ENCODE measurements at places on chromosomes 4 and X.
A peak's percentile ranks its signal among the peaks of the same experiment; 100 is the strongest.

GRCh38 chr4:98260579-98261404 lies at the start of gene RAP1GDS1:
RAP1GDS1 (plus strand) TSS chr4:98261384; CDS start chr4:98261566, 182 bp downstream.
- peak; percentile 94 for DNase-seq

DNA sequence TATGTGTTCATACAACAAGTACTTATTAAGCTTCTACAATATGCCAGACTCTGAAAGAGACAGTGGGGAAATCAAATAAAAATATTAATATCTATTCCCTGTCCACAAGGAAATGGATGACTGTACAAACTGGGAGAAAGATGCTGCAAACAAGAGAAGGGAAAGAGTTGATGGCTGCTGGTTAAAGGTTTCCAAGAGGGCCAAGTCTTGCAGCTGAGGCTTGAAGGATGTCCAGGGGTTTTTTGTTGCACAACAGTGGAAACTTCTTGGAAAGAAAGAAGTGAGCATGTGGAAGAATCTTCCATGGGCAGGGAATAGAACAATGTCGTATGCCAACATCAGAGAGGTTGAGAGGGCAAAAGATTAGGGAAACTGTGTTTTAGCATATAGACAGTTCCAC lies 95.8 kb downstream of the MID1 start:
- no peak for DNase-seq

DNA sequence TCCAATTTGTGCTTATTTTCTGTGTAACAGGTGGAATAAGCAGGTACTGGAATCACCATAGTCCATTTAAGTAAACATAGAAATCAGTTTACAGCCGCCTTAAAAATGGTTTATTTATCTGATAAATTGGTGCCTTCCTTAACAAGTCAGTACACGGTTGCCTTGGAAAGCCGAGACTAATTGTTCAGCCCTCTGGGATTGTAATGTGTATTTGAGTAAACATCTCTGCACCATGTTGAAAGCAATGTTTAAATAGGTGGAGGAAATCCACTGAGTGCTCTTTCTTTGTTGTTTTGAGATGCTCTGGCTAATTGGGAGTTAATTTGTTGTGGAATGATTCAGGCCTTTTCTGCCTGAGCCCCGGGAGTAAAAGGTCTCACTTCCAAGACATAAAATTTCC lies 45.7 kb upstream of the ADRA2C start:
- no peak for DNase-seq

GRCh38 chr4:8939160-8939839 lies 67.7 kb upstream of the HMX1 start:
- no peak for DNase-seq

DNA sequence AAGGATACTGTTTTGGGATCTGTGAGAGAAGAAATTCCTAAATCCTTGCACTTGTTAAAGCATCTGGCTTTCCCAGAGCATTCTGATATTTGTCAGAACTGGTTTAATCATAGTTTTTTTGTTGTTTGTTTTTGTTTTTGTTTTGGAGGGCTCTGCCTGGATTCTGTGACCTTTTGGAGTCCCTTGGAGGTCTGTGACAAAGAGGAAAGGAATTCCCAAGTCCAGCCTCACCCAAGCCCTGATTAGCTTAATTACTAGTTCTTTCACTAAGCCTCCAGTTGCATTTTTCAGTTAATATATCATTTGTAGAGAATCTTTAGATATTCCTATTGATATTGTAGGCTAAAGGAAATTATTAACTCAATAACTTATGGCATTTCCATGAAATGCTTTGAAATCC lies 711 bp downstream of the ACE2 start:
- DNase-seq = no peak
